Glomerular endothelial cell (primary cell): ENCODE measurements at places on chromosomes 1 and 21.

GRCh38 chr1:212396638-212397037 is 18.0 kb downstream of the PACC1 start:
- DNase-seq: no peak

GRCh38 chr1:226743259-226743658 is 4.2 kb upstream of the ITPKB start:
- DNase-seq: no peak

- DNase-seq: no peak
These were observed 44.2 kb downstream of the LHX4 start for GRCh38 chr1:180274221-180274620.

GRCh38 chr1:47888294-47888629 is 108.9 kb downstream of the TRABD2B start:
- DNase-seq: no peak

GRCh38 chr1:50422946-50423669 is at the start of gene DMRTA2:
TSS of gene DMRTA2 (minus strand) at chr1:50423443. CDS start at chr1:50421536, 1,907 bp downstream.
- no peak for DNase-seq

GRCh38 chr1:222976453-222976852 is 161.6 kb downstream of the DISP1 start:
- DNase-seq: no peak

DNA sequence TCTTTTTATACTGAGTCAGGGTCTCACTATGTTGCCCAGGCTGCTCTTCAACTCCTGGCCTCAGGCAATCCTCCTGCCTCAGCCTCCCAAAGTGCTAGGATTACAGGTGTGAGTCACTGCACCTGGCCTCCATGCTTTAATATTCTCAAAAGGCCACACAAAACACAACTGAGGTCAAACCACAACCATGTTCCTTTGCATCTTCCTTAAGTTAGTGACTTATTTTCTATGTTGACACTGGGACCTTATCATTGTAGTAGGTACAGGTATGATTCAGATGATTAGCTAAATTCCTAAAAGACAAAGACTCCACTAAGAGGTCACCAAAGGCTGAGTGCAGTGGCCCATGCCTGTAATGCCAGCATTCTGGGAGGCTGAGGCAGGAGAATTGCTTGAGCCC is 131.9 kb upstream of the ATP1B1 start:
- DNase-seq: no peak

DNA sequence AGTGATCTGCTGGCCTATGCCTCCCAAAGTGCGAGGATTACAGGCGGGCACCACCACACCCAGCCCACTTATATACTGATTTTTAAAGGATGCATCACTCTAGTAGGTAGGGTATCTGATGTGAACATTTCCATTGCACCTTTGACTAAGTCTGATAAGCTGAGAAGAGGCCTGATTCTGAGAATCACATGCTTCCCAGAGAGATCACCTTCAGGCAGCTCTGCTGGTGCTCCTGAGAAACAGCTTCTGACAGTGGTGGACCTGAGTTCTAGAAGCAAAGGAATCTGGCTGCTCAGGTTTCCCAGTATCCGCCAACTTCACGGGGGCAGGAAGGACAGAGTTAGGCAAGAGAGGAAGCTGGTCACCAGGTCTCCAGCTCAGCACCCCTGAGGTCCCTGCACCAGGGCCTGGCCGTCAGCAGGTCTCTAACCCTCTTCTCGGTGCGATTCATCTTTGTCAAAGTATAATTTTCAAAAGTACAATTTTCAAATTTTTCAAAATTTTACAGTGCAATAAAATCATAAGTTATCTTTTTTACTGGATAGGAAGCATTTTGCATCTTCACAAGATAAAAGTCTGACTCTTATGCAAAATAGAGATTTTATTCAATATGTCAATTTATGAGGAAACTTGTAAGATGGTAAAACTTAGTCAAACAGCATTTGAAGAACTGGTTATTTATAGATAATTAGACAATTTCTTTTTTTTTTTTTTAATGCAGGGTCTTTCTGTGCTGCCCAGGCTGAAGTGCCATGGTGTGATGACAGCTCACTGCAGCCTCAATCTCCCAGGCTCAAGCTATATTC is 25.8 kb upstream of the MPZL1 start:
- DNase-seq: no peak

DNA sequence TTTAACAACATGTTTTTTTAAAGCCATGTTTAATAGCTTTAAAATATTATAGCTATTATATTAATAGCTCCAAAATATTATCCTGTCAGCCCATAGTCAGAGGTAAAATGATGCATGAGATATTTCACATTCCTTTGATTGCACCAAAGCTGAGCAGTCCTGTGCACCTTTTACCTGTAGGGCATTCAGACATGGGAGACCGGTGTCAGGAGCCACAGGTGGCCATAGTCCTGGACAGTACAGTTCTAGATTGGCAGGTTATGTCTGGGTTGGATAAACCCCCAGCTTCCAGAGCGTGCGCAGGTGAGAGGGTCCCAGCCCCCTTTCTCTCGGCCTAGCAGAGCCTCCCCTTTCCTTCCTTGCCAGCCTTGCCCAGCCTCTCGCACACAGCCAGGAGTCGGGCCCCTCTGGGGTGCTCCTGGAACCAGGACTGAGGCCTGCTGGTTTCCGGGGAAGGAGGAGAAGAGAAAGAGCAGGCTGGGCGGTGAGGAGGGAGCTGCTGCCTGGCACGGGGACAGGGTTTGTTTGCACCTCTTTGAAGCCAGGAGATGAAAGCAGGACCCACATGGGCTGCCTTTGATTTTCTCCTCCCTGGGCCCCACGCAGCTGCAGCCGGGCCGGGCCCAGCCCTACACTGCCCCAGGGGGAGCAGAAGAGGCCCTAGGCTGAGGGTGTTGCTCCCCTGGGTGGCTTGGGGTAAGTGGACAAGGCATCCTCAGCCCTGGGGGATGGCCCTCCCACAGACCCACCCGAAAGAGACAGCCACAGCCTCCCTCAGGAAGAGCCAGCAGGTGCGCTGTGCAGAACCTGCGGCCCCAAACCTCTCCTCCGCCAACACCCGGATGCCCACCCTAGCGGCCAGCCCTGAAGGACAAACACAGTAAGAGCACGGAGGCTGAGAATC is 75.2 kb upstream of the TARDBP start:
- DNase-seq: no peak

DNA sequence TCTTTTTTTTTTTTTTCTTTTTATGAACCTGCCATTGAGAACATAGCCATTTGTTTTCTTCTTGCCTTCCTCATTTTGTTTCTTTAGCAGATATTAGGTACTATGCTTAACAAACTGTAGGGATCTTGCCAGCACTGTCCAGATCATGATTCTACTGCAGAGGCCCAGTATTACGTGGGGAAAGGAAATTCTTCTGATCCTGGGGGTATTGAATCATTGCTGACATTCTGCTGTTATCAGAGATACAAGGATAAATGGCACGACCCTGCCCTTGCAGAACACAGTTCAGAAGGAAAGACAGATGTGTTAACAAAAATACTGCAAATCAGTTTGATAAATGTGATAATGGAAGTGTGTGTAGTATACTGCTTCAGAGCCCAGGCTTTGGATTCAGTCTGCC is 56.2 kb downstream of the BTBD8 start:
- DNase-seq: no peak

DNA sequence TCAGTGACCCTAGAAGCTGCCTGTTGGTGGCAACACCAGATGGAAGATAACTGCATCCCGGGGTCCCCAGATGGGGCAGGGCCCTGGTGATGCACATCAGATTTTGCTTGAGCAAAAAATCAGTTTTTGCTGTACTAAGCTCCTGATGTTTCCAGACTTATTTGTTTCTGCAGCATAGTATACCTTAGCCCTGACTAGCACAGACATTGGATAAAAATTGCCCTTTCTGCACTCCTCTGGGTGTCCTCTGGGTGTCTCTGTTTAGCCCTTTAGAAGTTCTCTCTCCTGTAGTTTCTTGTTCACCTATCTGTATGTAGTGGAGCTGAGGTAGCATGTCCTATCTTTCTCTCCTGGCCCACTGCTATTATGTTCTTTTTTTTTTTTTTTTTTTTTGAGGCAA is 30.3 kb upstream of the PLA2G2C start:
- DNase-seq: no peak

DNA sequence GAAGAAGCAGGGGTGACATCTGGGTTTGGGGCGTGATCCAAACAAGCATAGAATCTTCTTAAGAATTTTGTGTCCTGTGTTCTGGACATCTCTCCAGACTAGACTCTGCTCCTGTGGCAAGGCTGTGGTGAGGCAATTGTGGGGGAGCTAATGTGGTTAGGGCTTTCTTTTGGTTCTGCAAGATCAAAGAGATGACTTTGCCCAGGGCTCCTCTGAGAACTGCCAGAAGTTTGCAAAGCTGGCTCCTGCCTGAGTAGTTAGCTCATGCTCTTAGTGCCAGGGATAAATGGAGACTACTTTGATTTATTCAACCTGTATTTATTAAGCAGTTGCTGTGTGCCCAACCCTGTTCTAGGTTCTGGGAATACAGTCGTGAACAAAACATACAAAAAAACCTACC is 34.0 kb upstream of the CRNN start:
- DNase-seq: no peak

DNA sequence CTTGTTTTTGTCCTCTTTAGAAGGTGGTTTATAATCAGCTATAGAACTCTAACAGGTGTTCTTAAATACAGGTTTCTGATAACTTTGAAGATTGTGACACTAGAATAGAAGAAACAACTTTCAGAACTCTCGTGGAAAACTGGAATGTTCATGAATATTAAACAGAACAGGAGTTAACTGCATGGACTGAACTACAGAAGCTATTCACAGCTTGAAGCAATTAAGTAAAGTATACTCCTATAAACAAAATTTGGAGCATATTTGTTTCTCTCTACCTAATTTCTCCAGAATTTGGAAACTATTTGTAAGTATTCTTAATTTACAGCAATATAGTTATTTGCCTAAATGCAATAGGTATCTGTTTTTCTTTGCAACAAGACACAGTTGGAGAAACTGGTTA is 824.8 kb downstream of the ADGRL2 start:
- DNase-seq: no peak

- DNase-seq: no peak
These were observed 782 bp upstream of the SDE2 start for GRCh38 chr1:225999912-226000337.

DNA sequence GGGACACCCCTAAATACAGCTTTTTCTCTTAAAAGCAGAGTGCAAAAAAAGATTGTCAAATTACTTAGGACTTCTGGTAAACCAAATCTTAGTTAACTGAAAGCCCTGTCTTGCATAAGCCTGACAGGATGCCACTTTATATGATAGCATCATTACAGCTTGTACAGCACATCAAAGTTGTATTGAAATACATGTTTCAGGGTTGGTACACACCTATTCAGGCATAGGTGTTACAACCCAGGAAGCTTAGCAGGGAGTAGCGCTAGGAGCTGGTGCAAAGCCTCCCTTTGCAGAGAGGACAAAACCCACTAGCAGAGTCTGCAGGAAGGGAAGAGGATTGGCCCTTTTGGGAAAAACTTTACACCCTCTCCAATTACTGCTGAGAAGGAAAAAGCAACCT is 258.9 kb upstream of the SGIP1 start:
- DNase-seq: no peak

DNA sequence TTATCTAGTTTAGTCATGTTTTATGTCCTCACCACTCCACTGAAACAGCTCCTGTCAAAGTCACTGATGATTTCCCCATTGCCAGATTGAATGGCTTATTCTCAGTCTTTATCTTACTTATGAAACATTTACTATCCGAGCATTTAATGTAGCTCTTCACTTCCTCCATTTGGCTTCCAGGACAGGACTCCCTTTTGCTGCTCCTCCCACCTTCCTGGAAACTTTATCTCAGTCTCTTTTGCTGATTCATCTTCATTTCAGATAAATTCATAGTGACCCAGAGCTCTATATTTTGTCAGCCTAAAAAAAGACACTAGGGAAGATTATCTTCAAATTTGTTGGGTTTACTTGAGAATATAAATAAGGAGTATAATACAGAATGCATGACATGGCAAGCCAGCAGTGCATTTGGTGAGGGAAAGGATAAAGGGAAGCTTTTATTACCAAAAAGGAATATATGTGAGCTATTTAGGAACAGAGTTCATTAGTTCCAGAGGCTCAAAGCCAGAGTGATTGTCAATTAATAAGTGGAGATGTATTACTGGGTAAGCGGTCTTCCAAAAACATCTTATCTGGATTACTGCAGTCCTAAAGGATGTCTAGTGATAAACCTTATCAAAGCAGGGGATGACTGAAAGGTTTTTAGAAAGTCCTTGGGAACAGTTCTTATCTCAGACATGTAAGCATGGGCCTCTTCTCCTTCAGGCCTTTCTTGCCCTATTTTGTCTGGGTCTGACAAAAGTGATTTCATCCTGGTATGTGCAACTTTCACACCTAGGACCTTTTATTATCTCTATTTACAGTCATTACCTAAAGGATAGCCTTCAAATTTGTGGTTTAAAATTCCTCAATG is 25.6 kb downstream of the IL23R start:
- no peak for DNase-seq

- no peak for DNase-seq
These were observed 8.4 kb upstream of the IVNS1ABP start for GRCh38 chr1:185325413-185325812.

DNA sequence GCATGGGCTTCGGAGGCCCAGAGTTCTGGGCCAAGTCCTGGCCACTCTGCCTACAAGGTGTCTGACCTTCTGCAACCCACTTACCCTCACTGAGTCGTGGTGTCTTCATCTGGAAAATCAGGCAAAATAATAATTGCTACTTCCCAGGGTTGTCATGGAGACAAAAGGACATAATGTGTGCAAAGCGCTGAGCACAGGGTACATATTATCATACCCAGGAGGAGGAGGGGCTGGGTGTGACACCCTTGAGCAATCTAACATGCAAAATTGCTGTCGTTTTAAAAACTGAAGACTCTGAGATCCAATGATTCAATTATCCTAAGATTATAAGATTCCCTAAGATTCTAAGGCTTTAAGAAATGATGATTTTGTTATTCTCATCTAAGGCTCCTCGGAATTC is 459.5 kb downstream of the PTPRU start:
- DNase-seq: no peak

- DNase-seq: no peak
These were observed 149.3 kb upstream of the WNT4 start for GRCh38 chr1:22292011-22292788.

DNA sequence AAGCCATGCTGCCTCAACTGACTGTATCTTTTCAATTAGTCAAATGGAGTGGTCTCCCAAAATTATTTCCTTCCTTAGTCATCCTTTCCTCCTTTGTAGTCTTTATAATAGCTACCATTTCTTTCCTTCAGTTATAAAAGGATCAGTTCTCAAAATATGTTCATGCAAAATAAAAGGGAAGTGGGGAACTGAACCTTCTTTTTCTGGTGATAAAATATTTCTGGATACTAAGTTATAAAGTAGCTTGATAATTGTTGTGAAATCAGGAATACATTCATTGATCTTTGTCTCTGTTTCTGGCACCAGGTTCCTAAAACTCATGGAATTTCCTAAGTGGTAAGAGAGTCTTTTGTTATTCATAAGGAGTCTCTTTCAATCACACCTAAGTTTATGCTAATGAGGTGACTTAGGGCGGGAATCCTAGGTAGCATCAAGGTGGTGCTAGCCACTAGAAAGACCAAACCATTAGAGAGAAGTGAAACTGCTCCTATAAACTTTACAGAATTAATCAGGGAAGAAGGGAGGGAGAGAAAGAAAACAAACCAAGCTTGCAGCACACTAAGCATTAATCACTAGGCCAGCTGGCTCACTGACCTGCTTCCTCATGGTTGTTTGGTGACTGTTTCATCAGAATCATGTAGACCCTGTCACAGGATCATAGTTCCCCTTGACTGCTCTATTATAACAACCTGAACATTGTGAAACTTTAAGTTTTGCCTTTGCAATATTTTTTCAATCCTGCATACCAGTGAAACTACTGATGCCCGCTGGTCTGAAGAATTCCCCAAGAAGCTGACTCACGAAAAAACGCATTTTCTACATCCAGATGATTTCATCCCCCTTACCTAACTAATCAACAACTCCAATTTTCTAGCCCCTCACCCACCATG is 161.6 kb upstream of the PTBP2 start:
- no peak for DNase-seq

- no peak for DNase-seq
These were observed 31.2 kb upstream of the FASLG start for GRCh38 chr1:172627702-172628101.
